ENCODE measurements at places on chromosomes 16 and 17.

DNA sequence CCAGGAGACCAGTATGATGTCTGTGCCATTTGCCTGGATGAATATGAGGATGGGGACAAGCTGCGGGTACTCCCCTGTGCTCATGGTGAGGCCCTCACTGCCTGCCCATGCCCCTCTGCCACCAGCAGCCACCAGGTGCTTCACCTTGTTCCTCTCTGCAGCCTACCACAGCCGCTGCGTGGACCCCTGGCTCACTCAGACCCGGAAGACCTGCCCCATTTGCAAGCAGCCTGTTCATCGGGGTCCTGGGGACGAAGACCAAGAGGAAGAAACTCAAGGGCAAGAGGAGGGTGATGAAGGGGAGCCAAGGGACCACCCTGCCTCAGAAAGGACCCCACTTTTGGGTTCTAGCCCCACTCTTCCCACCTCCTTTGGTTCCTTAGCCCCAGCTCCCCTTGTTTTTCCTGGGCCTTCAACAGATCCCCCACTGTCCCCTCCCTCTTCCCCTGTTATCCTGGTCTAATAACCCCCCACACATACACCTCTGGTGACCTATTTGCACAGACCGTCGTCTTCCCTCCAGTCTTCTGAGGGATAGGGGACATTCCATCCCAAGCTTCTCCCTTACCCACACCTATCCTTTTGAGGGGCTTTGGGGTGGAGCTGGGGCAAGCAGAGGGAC, 3.7 kb downstream of the PFN1 start:
- DNase-seq: no peak

DNA sequence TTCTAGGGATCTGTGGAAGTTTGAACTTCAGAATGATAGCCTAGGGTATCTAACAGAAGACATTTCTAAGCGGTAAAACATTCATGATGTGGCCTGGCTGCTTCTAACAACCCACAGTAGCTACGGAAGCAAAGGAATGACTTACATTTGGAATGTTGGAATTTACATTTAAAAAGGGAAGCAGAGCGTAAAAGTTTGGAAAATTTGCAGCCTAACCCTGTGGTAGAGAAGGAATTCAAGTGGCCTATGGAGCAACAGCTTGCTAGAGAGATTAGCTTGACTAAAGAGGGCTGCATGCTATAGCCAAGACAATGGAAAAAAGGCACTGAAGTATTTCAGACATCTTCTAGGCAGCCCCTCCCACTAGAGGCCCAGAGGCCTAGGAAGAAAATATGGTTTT, 50.1 kb downstream of the HNF1B start:
- no peak for DNase-seq

DNA sequence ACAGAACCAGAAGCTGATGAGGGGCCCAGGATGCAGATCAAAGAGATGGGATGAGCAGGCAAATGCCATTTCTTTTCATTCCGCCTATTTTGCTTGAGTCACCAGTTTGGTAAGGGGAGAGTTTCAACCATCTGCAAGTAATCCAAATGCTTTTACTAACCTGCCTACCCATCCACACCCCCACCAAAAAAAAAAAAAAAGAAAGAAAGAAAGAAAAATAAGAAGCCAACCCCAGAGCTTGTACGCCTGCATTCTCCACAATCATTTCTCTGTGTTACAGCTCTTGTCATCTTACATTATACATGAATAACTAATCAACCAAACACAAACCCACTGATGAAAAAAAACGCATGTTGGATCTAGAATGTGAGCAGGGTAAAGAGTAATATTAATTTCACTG, 15.7 kb upstream of the MSI2 start:
- DNase-seq: no peak

GRCh38 chr17:56184650-56185049, 31.4 kb downstream of the ANKFN1 start:
- no peak for DNase-seq

GRCh38 chr16:188674-189073, 8.4 kb downstream of the HBQ1 start:
- DNase-seq: peak; percentile 26

GRCh38 chr17:16975744-16976625, 4.1 kb upstream of the TNFRSF13B start:
- DNase-seq: no peak

DNA sequence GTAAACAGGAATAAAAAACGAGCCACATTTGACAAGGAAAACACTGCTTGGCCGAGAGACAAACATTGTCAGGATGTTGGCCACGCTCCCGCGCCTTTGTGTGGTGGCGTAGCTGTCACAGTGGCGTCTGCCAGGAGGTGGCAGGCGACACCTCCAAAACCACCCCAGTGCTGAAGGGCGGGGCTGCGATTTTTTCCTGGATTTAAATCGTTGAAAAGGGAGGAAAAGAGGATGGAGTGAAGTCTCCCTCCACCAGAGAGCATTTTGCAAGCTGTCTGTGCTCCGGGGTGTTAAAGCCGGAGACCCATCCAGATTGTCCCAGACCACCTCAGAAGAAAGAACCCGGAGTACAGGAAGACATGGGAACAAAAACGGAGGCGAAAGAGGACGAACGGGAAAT, 12.7 kb downstream of the MRM3 start:
- DNase-seq: peak; percentile 24

- no peak for DNase-seq
Measured at GRCh38 chr16:29198731-29199521, 207.6 kb downstream of the NPIPB11 start.

DNA sequence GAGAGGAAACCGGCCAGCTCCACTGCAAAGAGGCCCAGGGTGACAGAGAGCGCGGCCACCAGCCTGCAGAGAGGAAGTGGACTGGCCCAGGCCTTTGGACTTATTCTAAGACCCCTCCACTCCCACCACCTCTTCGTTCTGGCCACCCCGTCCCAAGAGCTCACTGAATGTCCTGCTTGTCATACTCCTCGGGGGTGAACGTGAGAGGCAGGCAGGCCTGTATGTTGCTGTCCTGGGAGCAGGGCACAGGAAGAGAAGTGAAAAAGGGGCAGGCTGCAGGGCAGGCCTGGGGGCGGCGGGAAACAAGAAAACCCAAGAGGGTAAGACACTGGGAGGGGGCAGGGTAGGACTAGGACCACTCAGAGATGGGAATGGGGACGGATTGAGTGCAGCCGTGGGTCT, 384 bp downstream of the TMEM107 start:
- no peak for DNase-seq

DNA sequence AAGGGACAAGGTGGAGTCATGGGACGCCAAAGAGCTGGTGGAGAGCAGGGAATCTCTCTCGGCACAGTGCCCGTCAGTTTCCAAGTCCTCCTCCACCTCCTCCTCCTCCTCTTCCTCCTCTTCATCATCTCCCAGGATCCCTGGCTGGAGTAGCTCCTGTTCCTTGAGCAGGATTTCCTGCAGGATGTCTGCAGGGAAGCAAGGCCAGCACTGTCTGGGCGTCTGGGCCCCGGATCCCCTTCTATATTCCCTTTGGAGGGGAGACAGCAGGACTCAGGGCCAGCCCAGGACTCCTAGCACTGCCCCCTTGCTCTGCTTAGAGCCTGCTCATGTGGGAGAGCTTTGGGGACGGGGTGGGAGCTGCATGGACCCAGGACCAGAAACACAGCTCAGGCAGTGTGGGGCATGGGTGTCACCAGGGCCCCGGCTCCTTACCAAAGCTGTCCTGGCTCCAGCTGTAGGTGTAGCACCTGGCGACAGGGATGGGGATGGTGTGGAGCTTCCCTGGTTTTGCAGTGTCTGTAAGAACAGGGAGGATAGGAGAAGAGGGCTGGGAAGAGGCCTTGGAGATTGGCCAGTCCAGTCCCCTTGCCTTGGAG, 21.3 kb upstream of the PIK3R6 start:
- no peak for DNase-seq

GRCh38 chr16:83652943-83653342, 154.8 kb upstream of the HSBP1 start:
- no peak for DNase-seq

DNA sequence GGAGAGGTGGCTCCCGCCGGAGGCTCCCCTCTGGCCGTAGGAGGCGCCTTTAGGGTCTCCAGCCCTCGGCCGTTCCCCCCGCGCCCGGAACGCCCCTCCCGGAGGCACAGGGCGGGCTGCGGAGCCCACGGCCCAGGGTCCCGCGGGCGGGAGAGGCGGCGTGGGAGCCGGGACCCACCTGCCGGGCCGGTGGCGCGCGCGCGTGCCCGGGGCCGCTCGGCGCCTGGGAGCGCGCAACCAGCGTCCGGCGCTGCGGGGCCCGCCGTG, at the start of gene MIF4GD:
TSS of gene MIF4GD (minus strand) at position 266 of the 267 bp plus-strand sequence. CDS start 1,036 bp downstream, outside the sequence.
- DNase-seq: no peak

- no peak for DNase-seq
Measured at GRCh38 chr16:85429776-85430522, 183.2 kb upstream of the GSE1 start.

DNA sequence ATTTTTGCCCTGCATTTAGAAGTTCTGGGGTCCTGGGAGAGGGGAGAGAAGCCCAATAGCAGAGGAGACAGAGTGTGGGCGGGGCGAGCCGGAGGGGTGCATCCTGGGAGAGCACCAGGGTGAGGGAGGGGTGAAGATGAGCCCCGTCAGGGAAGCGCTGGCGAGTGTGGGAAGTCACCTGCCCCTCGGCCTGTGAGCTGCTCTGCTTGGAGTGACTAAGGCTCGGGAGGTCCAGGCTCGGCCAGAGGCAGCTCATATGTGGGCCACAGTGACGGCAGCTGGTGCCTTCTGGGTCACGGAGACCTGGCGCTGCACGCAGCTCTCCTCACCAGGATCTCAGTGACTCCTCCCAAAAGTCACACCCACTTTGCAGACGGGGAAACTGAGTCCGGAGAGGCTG, 1.1 kb downstream of the ZG16B start:
- no peak for DNase-seq

DNA sequence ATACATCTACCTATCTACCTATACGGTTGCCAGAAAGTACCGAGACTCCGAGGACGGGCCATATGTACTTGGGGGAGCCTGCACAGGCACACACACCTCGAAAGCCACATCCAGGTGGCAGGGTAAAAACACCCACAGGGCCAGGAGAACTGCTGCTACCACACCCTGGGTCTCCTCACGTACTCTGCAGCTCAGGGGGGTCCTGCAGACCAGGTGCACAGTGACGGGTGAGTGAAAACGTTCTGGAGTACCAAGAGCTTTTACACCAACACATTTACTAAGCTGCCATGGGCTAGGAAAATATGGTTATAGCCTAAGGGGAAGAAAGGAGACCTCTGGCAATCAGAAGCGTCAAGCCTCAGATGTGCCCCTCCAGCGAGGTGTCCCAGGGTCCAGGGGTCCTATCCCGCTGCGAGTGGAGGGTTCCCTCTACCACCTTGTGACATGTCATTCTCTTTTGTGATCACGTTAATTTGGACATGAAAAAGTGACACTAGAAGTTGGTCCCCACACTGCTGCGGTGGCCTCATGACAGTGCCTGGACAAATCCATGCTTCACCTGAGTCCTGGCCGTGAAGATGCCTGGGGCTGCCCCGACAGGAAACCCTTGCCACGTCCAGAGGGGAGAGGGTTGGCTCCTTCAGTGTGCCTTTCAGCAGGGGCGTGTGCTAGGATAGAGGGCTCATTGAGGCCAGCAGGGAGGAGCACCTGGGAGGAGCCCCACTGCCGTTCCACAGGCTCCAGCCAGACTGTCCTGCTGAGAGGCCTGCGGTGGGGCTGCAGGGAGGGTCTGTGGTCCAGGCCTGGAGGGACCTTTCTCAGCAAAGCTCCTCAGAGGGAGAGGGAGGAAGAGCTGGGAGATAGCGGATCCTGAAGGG, 1.8 kb downstream of the CANT1 start:
- DNase-seq: no peak

DNA sequence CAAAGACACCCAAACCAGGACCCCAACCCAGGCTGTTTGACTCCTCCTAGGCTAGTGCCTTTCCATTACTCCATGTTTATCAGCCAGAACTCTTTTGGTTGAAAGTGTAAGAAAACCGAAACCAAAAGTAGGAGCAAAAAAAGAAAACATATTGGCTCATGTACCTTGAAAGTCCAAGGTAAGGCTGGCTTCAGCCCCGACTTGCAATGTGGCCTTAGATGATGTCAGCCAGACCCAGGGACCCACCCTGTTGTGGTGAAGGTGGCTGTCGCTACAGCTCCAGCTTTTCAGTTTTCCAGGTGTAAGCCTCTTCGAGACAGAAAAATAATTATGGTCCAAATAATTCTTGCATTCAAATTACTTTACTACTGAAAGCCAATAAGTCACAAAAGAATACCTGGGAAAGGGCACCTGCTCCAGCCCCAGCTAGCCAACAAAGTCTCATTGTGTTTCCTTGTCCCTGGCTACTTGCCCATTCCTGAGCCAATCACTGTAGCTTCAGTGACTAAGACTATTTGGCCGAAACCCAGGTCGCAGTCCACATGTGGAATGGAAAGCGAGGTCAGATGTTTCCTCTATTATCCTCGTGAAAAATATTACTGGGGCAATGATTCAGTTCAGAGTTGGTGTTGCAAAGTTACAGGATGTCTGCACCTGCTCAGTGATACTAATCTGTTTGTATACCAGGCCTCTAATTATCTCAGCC, 20.7 kb downstream of the DNAH9 start:
- peak; percentile 58 for DNase-seq

GRCh38 chr17:4980644-4981216, 6.7 kb downstream of the CAMTA2 start:
- peak; percentile 54 for DNase-seq

DNA sequence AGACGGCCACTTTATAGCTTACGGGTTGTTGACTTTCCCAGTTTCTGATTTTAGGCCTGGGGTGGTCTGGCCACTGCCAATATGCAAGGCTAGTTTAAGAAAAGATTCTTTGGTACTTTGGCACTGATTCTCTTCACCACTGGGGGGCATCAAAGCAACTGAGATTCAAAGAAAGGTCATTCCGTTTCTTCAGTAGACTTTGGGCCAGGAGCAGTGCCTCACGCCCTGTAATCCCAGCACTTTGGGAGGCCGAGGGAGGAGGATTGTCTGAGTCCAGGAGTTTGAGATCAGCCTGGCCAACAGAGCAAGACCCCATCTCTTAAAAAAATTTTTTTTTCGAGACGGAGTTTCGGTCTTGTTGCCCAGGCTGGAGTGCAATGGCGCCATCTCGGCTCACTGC, 53.0 kb downstream of the RPA1 start:
- peak; percentile 33 for DNase-seq

DNA sequence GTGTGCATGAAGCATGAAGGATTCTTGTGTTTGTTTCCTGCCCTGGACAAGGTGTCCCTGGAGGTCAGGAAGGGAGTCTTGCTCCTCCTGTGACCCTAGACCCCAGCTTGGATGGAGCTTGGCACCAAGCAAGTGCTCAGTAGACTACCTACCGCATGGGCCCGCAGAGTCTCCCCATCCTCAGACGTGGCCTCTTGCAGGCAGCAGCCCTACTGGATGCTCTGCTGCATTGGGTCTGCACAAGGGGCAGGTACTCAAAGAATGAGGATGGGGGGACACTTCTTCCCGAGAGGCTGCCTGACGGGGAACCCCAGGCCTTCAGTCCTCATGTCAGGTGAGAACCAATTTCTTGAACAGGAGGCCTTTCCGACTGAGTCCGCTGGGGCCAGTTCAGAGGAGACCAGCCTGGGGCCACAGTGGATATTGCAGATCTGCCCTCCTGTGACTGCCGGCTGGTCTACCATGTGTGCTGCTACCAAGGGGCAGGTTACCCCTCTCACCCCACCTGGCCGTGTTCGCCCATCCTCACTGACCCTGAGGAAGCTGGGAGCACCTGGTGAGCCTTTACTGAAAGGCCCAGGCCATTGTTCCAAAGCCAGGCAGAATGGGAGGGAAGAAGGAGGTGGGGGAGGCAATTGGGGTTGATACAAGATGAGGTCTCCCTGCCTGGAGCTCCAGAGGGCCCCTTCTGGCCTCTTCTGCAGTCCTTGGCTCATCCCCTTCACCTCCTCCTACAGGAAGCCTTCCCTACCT, 206.3 kb downstream of the RAB11FIP4 start:
- DNase-seq: no peak
